Motor neuron (in vitro differentiated cells): ENCODE measurements at places on chromosomes 6 and 20. TPM values are rescaled to one million over a fixed set of nuclear protein-coding genes. Genes with fewer than 3 reads are reported as not detected.

DNA sequence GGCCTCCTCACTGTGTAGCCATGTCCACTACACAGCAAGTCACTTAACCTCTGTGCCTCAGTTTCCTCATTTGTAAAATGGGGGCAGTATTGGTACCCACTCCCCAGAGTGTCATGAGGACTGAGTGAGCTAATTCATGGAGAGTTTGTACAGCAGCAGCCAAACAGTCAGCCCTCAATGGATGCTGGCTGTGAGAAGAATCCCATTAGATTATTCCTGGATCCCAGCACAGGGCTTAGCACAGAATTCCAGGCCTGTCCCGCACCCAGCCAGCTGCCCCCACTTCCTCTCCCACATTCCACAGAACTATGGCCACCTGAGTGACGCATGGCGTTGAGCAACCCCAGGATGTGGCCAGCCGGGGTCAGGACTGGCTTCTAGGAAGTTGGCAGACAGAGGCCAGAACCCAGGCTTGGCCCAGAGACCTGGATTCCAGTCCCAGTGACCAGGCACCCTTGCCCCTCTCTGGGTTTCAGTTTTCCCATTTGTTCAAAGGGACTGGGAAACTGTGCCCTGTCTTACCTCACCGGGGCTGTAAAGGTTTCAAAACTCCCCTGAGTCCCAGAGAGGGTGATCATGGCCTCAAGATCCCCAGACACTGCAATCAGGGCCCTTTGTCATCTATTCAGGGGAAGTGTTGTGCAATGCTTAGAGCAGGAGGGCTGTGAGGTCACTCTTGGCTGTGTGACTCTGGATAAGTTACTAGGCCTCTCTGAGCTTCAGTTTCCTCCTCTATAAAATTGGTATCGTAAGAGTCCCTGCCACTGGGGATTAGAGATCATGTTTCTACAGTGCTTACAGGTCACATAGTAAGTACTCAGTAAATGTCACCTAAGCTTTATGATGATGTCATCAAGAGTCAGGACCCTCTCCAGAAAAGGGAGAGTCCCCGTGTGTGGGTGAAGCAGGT, 3.0 kb upstream of the TGM2 start:
- ATAC-seq: no peak

DNA sequence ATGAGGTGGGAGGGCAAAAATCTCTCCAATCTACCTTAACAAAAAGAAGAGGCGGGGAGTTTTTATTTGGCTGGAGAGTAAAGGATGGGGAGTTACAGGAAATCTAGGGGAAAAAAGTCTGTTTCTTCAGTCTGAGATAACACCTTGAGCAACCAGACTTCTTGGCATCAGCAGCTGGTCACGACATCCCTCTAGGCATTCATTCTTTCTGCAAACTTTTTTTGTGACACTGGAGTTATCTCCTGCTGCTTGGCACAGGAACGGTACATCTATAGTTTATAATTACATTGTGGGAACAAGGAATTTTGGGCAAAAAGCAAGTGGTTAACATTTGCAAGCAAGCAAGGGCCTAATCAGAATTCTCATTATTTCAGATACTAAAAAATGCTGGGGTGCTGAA, 50.6 kb upstream of the IFNGR1 start:
- ATAC-seq: no peak

DNA sequence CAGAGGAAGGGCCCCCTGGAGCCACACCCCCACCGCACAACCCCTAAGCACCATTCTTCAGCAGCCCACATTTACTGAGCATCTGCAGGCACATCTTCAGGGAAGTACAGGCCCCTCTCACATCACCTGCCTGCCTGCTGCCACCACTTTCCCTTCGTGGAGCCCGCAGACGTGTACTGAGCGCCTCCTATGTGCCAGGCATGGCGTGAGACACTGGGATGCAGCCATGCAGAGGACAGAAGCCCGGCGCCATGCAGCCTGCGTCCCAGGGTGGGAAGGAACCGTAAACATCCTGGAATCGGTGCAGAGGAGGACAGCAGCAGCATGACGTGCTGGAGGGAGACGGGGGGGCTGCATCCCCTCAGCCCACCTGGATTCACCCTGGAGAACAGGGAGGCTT, 78.1 kb downstream of the GRM4 start:
- ATAC-seq: no peak

GRCh38 chr6:14699803-14700601, 545.9 kb upstream of the JARID2 start:
- no peak for ATAC-seq

GRCh38 chr6:129776542-129777330, 66.8 kb upstream of the ARHGAP18 start:
- ATAC-seq: no peak

The C20orf202 gene
- 0.11 and 0.25 TPM in 2 replicates for total RNA-seq

The IMPG1 gene
- 0.78 and 1.0 TPM in 2 replicates for total RNA-seq

GRCh38 chr20:7930343-7930742, 9.9 kb downstream of the HAO1 start:
- ATAC-seq: peak; percentile 32

DNA sequence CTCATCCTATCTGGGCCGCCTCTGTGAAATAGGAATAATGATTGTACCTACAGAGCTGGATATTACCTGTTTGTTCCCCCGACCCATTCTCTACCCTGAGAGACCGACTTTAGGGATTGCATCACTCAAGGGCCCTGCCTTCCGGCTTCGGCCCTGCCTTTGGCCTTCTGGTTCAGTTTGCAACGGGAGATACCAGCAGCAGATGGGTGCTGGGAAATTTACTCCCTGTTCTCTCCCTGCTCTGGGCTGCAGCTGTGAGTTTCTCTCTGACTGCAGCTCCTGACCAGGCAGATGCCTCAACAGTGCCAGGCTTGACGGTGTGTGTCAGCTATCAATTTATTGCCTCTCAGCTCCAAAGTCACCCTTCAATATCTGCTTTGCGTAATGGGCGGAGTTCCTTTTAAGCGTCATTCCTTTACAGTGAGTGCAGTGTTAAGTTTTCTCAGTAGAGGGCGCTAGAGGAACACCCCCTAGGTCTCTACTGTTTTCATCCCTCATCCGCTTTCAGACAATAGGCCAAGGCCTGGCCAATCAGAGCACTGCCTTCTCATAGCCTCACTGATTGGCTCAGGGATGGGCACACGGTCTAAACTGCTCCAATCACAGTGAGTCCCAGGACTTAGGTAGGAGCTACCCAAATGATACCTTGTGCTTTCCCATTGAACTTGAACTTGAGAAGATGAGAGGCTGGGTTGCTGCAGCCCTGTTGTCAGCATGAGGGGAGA, 30.0 kb downstream of the KCNG1 start:
- ATAC-seq: peak; percentile 76

The MBOAT1 gene
- 1.6 and 2.6 TPM in 2 replicates for total RNA-seq

The PKIB gene
- 0.27 and 0.41 TPM in 2 replicates for total RNA-seq

DNA sequence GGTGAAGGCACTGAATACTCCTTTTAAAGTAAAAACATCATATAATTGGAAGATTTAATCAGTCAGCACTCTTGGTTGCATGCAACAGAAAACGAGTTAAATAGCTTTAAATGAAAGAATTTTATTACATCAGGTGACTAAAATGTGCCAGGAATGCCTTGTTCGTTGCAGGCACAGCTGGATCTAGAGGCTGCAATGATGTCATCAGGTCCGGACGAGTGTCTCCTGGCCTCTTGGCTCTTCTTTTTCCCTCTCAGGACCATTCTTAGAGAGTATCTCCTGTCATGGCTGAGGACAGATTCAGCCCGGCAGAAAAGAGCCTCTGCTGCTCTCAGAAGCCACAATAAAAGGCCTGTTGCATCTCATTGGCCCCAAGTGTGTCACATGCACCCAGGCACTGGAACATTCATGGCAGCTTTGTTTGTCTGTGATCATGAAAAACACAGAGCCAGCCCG, 510.7 kb upstream of the SULF2 start:
- no peak for ATAC-seq

The C6orf15 gene
- total RNA-seq: 0.39 and 1.00 TPM in 2 replicates

DNA sequence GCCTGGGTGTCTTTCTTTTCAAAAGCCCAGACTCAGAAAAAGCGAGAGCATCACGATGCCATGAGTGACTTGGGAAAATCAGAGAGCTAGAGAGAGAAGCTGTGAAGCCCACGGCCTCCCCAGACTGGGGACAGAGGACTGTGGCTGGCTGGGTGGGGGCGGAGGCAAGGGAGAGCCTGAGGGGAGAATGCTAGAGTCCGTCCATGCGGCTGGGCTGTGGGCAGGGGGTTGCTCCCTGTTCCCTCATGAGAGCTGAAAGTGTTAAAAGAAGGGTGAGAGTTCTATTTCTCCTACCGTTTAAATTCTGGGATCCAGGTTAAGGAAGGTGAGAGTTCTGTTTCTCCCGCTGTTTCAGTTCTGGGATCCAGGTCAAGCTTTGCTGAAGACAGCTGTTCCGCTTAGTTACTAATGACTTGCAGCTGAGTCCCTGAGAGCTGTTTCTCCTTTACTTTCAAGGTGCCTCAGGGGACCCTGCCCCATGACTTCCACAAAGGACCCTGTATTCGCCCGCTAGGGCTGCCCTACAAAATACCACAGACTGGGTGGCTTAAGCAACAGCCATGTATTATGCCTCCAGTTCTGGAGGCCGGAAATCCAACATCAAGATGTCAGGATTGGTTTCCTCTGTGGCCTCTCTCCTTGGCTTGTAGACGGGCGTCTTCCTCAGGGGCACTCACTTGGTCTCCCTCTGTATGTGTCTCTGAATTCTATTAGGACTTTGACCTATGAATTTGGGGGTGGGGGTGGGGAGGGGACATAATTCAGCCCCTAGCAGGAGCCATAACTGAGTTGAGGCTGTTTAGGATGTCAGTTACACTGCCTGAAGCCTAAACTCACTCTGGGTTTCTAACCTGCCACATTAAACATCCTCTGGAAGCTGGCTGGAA, 127.0 kb downstream of the PXDC1 start:
- no peak for ATAC-seq

GRCh38 chr6:88494401-88495140, 328.4 kb upstream of the CNR1 start:
- no peak for ATAC-seq

DNA sequence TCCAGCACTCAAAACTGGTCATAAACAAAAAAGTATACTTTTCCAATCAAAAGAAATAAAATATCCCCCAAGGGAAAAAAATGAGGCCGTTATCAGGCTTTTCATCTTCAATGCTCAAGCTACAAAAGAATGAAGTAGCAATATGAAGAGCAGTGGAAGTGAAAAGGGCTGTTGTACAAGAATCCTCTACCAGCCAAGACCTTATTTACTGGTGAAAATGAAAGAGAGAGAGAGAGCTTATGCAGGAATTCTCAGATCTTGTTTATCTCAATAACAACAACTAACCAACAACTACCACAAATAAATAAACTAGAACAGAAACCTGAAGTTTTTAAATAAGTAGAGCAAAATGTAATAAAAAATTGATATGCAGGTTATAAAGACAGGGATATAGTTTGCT, 400.6 kb downstream of the HDGFL1 start:
- ATAC-seq: no peak

GRCh38 chr6:75492386-75493153, 1.0 kb downstream of the FILIP1 start:
- no peak for ATAC-seq

DNA sequence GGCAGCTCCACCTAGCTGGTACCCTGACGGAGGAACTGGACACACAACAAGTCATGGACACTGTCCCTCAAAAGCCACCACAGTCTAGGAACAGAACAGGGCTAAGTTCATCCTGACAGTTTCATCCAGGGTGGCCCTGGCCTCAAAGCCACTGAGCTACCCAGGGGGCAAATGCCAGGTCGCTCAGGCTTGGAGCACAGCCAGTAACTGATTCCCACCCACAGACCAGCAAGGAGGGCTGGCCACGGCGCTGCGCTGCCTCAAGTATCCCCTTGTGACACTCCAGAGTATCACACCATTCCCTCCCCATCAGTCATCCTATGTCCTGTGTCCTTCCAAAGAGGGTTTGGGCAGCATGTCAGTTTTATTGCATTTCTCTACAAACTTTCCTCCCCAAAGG, 72.2 kb downstream of the GINS1 start:
- ATAC-seq: no peak

The MAVS gene
- 17.8 and 21.7 TPM in 2 replicates for total RNA-seq

DNA sequence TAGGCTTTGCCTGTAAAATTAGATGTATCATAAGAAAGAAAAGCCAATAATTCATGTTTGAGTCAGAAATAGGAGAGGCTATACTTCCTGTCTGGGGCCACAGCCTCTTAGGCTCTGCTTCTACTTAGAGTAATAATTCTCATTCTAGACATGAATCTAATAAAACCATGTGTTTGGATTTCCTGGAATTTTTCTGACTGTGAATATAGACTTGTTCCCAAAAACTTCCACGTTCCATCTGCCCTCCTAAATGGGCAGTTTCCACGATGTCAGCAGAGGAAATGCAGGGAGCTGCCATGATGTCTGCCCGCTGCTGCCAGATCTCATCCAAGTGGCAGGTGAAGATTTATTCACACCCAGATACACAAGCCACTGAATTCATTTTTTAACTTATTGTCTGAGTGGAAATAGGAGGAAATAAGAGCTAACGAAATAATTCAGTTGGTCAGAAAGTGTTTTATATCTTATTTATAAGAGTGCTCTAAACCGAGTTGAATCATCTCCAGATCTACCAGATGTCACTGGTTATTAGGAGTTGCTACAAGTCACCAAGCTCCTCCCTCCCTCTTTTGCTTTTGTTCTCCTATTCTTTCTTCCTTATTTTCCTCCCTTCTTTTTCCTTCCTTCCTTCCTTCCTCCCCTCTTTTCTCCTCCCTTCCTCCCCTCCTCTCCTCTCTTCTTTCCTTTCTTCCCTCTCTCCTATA, 69.3 kb downstream of the ALDH8A1 start:
- no peak for ATAC-seq

The DACT2 gene
- 0.96 and 1.5 TPM in 2 replicates for total RNA-seq

DNA sequence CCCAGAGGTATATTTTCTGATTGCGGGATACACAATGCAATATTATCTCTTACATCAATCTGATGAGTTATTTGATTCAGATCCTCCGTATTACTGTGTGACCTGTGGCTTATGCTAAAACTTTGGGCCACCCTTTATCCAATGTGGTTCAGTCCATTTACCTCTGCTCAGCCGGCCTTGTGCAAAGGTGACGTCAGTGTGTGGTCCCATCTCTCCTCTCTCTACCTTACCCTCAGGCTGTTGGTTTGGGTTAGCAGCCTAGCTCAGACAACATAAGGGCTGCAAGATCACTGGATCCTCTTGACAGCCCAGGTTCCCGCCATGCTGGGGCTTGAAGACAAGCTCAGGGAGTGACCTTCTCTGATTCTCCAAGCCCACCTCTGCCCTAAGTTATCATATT, 33.0 kb downstream of the SNHG17 start:
- no peak for ATAC-seq

The IPCEF1 gene
- 0.23 and 1.0 TPM in 2 replicates for total RNA-seq

The TGIF2 gene
- 5.4 and 6.1 TPM in 2 replicates for total RNA-seq

The SYCP2 gene
- total RNA-seq: 1.7 and 2.2 TPM in 2 replicates

DNA sequence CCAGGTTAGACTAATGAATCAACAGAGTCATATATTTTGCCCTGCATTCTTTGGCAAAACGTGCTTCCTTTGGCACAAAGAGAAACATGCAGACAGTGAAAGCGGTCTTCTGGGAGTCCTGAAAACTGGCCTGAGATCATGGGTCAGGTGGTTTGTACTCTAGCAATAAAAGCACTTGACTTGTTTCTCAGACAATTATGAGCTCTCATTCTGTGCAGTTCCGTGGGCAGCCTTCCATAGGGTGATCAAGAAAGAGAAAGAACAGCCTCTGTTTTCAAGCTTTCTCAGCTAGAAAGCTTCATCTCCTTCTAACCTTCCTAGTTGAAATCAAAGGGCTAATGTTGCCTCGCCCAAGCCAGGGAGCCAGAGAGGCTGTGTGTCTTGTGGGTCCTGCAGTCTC, 62.7 kb upstream of the ISM1 start:
- ATAC-seq: no peak

GRCh38 chr20:63746751-63747315, 7.3 kb downstream of the SLC2A4RG start:
- ATAC-seq: no peak
